ENCODE measurements at places on chromosomes 2 and 18. TPM values are rescaled to one million over a fixed set of nuclear protein-coding genes. Genes with fewer than 3 reads are reported as not detected.

HAUS1 gene
- total RNA-seq = 72.9 TPM

ST6GAL2 gene
- total RNA-seq = 1.9 TPM

ALPI gene
- not detected for total RNA-seq

MTLN gene
- 31.9 TPM for total RNA-seq

POTEE gene
- total RNA-seq = not detected

SPAST gene
- 11.4 TPM for total RNA-seq

DHRS9 gene
- total RNA-seq = 0.65 TPM

SP140 gene
- total RNA-seq = 0.39 TPM

RGPD4 gene
- not detected for total RNA-seq

Measured in epithelial cell of alveolus of lung (primary cell).